ENCODE measurements at places on chromosomes 1 and 21. TPM values are rescaled to one million over a fixed set of nuclear protein-coding genes. Genes with fewer than 3 reads are reported as not detected.
A peak's percentile ranks its signal among the peaks of the same experiment; 100 is the strongest.

GRCh38 chr1:237007147-237007881 lies 3.1 kb upstream of the MT1HL1 start:
- no peaks in the 10 kb centered on the region for H3K4me1 ChIP-seq
- no peak overlapping the region for H3K4me3 ChIP-seq
- no peak for DNase-seq
- peaks cover 1% of the 10 kb centered on the region for H3K27me3 ChIP-seq
- no peaks in the 10 kb centered on the region for H3K36me3 ChIP-seq
- no peak overlapping the region for H3K27ac ChIP-seq

- no peak overlapping the region for H3K4me3 ChIP-seq
- H3K27me3 ChIP-seq: peaks cover 2% of the 10 kb centered on the region
- H3K36me3 ChIP-seq: no peaks in the 10 kb centered on the region
These were observed 44.2 kb downstream of the PRRX1 start for GRCh38 chr1:170707959-170708655.

Gene S100A1
- total RNA-seq: 0.69 TPM

GRCh38 chr1:229086091-229086490 lies 184.8 kb upstream of the RAB4A start:
- no peak overlapping the region for H3K4me3 ChIP-seq
- no peak overlapping the region for H3K27ac ChIP-seq

- peak; percentile 60 for DNase-seq
- H3K36me3 ChIP-seq: no peaks in the 10 kb centered on the region
- peaks cover 11% of the 10 kb centered on the region for H3K4me1 ChIP-seq
- no peak overlapping the region for H3K27ac ChIP-seq
These were observed 60.2 kb upstream of the PDE9A start for GRCh38 chr21:42593007-42593814.

DNA sequence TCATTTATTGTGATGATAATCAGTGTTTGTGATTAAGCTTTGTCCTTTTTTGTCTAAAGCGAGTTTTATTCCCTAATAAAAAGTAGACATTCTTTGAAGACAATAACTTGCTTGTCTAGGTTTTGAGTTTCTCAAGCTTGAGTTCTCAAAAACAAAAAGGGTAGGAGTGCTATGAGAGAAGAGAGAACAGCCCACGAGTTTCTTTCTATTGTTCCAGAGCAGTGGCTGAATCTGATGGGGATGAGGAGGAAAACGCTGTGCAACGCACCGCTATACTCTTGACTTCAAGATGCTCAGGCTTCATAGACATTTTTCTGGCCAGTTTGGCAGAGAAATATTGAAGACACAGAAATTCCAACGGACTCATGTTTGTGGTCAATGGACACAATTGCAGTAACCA lies 669.8 kb upstream of the B3GALT2 start:
- DNase-seq: no peak
- H3K36me3 ChIP-seq: no peaks in the 10 kb centered on the region
- H3K4me3 ChIP-seq: no peak overlapping the region
- no peaks in the 10 kb centered on the region for H3K4me1 ChIP-seq
- no peaks in the 10 kb centered on the region for H3K27me3 ChIP-seq

GRCh38 chr1:108719656-108720435 lies 7.1 kb downstream of the FNDC7 start:
- peaks cover 14% of the 10 kb centered on the region for H3K27me3 ChIP-seq
- no peaks in the 10 kb centered on the region for H3K4me1 ChIP-seq
- no peak for DNase-seq
- no peaks in the 10 kb centered on the region for H3K36me3 ChIP-seq
- H3K4me3 ChIP-seq: no peak overlapping the region
- no peak overlapping the region for H3K27ac ChIP-seq

DNA sequence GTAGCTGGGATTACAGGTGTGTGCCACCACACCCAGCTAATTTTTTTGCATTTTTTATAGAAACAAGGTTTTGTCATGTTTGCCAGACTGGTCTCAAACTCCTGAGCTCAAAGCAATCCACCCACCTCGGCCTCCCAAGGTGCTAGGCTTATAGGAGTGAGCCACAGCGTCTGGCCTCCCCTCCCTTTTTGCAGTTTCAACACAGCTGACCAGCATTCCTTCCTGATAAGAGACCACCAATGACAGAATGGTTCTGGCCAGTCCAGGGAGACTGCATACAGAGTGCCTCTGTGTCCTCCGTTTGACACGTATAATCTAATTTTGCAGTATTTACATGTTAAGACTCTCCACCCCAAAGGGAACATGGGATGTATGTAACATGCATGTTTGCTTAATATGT lies 46.4 kb upstream of the CACHD1 start:
- H3K36me3 ChIP-seq: no peaks in the 10 kb centered on the region
- no peaks in the 10 kb centered on the region for H3K4me1 ChIP-seq
- peaks cover 3% of the 10 kb centered on the region for H3K27me3 ChIP-seq

DNA sequence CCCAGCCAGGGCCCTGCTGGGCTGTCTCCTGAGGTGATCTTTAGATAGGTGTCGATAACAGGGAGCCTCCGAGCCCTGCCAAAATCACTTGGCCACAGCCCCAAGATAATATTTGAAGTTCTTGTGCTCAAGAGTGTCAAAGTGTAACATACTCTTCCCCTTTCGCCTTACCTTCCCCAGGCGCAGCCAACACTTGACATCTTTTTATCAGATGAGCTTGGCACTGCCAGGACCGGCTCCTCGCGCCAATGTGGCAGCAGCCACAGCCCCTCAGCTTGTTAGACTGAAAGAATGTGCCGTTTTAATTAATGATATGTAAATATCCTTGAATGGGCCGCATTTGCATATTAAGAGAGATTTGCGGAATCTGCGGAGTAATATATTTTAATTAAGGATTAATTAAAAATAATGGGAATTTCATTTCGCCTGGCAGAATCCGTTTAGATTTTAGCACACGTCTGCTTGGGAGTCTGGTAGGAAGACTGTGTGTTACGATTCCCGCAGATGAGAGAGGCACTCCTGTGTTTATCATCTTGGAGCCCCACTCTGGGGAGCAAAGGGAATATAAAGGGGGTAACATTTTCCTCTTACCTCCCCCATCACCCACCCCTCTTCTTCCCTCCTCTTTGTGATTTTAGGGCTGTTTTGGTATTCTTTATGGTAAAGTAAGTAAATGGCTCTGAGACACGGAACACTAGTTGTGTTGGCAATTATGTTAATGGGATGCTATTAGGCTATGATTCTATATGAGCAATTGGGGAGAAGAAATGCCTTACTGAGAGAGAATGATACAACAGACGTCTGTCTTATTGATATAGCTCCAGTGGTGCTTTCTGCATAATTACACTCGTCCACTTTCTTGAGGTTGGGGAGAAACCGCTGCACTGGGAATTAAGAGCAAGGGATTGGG lies 109.8 kb downstream of the PBX1 start:
- H3K4me3 ChIP-seq: no peak overlapping the region
- no peak overlapping the region for H3K27ac ChIP-seq
- H3K27me3 ChIP-seq: peaks cover 2% of the 10 kb centered on the region
- no peaks in the 10 kb centered on the region for H3K36me3 ChIP-seq
- no peaks in the 10 kb centered on the region for H3K4me1 ChIP-seq
- DNase-seq: no peak

Gene KCNJ15
- total RNA-seq: not detected

- DNase-seq: no peak
- H3K36me3 ChIP-seq: peaks cover 8% of the 10 kb centered on the region
- H3K27ac ChIP-seq: no peak overlapping the region
- H3K4me1 ChIP-seq: peaks cover 30% of the 10 kb centered on the region
These were observed 60.8 kb downstream of the PRKCZ start for GRCh38 chr1:2110738-2111673.

DNA sequence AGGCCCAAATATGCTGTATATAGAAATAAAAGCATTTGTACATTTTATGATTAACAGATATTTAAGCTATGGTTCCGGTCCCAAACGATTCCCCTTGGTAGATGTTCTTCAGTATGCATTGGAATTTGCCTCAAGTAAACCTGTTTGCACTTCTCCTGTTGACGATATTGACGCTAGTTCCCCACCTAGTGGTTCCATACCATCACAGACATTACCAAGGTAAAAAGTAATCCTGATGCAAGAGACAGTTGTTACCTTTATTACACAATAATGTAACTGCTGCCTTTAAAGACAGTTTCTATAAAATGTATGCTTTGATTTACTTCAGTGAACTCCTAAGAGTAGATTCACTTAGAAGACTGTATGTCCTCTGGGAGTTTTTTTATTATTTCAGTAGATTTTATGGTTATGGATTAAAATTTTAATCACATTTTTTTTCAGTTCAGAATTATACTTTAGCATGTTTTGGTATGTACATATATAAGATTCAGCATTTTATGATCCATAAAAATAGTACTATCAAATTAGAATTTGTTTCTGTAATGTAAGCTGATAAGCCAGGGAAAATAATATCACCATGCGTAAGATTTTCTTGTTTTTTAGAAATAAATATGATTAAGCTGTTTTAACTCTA lies 96.5 kb downstream of the USP25 start:
- no peak for DNase-seq
- H3K27me3 ChIP-seq: no peaks in the 10 kb centered on the region
- H3K27ac ChIP-seq: no peak overlapping the region
- H3K4me3 ChIP-seq: no peak overlapping the region
- peaks cover 67% of the 10 kb centered on the region for H3K36me3 ChIP-seq
- H3K4me1 ChIP-seq: no peaks in the 10 kb centered on the region

GRCh38 chr1:3236955-3237354 lies 168.0 kb downstream of the PRDM16 start:
- H3K27me3 ChIP-seq: no peaks in the 10 kb centered on the region
- H3K4me3 ChIP-seq: no peak overlapping the region
- no peaks in the 10 kb centered on the region for H3K4me1 ChIP-seq
- no peak for DNase-seq
- H3K27ac ChIP-seq: no peak overlapping the region
- no peaks in the 10 kb centered on the region for H3K36me3 ChIP-seq

DNA sequence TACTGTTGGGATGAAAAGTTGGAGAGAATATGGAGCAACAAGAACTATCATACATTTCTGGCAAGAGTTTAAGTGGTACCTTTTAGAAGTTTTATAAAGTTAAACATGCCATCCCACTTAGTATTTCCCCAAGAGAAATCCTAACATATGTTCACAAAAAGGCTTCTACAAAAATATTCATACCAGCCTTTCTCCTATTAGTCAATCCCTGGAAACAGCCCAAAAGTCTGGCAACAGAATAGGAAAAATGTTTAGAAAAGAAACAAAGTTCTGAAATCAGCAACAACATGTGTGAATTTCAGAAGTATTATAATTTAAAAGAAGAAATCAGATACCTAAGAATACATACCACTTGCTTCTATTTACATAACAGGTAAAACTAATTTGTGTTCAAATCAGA lies 271.0 kb downstream of the DSCAM start:
- H3K4me1 ChIP-seq: no peaks in the 10 kb centered on the region
- no peak overlapping the region for H3K27ac ChIP-seq
- H3K4me3 ChIP-seq: no peak overlapping the region

DNA sequence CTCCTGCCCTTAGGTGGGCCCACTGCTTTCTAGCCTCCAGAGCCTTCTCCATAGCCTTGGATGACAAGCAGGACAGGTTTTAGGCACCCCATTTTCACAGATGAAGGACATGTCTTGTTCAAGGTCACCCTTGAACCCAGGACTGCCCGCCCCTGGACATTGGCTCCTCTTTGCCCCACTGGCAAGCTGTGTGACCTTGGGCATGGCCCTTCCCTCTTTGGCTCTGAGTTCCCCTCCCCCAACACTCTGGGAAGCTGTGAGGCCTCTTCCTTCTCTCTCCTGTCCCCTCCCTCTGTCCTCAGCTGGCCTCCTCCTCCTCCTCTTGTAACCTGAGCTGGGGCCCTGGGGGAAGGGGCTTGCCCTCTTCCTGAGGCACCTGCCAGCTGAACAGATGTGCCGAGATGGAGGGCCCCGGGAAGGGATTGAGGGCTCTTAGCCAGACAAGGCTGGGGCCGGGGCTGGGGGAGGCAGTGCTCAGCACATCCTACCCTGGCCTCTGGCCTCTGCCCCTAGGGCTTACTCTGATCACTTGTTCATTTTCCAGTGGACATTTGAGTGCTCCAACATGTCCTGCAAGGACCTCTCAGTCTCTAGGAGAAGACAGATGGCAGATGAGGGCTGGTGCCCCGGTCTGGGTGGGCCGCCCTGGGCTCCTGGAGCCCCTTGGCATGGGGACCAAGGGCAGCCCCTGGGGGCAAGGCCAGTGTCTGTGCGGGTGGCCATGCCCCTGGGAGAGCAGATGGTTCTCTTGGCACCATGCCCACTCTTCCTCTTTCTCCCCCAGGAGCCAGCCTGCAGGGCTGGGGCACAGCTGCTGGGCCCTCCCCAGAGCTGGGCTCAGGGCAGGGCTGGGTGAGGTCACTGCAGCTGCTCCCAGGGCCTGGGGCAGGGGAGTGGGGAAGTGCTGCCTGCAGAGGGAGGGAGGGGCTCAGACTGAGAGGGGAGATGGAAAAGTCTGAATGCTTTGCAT lies 10.7 kb downstream of the FOXO6 start:
- H3K36me3 ChIP-seq: no peaks in the 10 kb centered on the region
- no peak overlapping the region for H3K27ac ChIP-seq
- H3K4me1 ChIP-seq: peaks cover 4% of the 10 kb centered on the region

GRCh38 chr1:224591326-224591725 lies 24.8 kb upstream of the CNIH3 start:
- H3K4me3 ChIP-seq: no peak overlapping the region
- H3K36me3 ChIP-seq: no peaks in the 10 kb centered on the region
- no peaks in the 10 kb centered on the region for H3K27me3 ChIP-seq
- DNase-seq: no peak
- no peak overlapping the region for H3K27ac ChIP-seq
- H3K4me1 ChIP-seq: peaks cover 3% of the 10 kb centered on the region

DNA sequence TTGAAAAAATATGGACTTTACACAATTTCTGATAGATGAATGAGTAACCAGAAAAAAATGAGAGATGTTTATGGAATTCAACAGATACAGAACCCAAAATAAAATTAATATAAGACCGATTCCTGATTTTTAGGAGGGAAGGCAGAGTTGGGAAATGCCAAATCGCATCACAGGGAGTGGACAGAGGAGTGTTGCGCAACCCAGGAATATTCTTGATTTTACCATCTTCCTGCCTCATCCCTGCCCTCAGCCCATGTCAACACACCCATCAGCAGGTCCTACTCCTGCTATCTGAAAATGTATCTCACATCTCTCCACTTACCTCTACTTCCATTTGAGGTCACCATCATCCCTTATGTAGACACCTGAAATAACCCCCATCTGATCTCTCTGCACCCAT lies 221.0 kb downstream of the DSCAM start:
- DNase-seq: no peak
- H3K4me3 ChIP-seq: no peak overlapping the region
- H3K4me1 ChIP-seq: no peaks in the 10 kb centered on the region
- H3K27me3 ChIP-seq: no peaks in the 10 kb centered on the region
- H3K36me3 ChIP-seq: no peaks in the 10 kb centered on the region

Gene MKNK1
- 42.3 TPM for total RNA-seq

DNA sequence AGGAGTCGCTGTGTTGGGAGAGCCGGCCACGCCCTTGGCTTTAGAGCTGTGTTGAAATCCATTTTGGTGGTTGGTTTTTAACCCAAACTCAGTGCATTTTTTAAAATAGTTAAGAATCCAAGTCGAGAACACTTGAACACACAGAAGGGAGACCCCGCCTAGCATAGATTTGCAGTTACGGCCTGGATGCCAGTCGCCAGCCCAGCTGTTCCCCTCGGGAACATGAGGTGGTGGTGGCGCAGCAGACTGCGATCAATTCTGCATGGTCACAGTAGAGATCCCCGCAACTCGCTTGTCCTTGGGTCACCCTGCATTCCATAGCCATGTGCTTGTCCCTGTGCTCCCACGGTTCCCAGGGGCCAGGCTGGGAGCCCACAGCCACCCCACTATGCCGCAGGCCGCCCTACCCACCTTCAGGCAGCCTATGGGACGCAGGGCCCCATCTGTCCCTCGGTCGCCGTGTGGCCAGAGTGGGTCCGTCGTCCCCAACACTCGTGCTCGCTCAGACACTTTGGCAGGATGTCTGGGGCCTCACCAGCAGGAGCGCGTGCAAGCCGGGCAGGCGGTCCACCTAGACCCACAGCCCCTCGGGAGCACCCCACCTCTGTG lies 4.7 kb downstream of the C1orf35 start:
- H3K4me3 ChIP-seq: no peak overlapping the region
- no peaks in the 10 kb centered on the region for H3K27me3 ChIP-seq
- H3K27ac ChIP-seq: no peak overlapping the region
- peaks cover 33% of the 10 kb centered on the region for H3K4me1 ChIP-seq
- peak; percentile 12 for DNase-seq
- H3K36me3 ChIP-seq: peaks cover 72% of the 10 kb centered on the region
